ENCODE measurements at places on chromosomes 5 and 9.

DNA sequence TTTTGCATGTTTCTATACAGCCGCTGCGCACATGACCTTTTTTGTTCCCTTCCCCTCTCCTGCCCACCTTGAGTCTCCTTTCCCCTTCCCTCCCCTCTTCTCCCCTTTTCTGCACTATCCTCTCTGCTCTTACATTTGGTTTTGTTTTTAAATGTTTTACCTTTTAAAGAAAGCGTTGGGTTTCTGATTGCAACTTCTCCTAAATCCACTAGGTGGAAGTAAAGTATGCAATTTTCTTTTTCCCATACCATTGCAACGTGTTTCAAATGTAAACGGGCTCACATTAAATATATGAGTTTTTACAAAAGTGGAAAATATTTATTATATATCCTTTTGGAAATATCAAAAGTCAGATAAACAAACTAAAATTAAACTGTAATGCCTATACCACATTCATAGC lies 500.9 kb downstream of the DIRAS2 start:
- DNase-seq = peak; percentile 60

- DNase-seq = no peak
Measured at GRCh38 chr5:97063251-97063650, 79.2 kb downstream of the LIX1 start.

DNA sequence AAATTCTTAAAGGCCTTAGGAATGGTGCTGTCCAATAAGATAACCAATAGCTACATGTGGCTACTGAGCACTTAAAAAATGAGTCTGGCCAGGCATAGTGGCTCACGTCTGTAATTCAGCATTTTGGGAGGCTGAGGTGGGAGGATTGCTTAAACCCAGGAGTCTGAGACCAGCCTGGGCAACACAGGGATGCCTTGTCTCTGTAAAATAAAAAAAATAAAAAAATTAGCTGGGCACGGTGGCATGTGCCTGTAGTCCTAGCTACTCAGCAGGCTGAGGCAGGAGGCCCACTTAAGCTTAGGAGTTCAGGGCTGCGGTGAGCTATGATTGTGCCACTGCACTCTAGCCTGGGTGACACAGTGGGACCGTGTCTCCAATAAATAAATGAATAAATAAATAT lies 1.3 kb upstream of the SLC22A5 start:
- no peak for DNase-seq

DNA sequence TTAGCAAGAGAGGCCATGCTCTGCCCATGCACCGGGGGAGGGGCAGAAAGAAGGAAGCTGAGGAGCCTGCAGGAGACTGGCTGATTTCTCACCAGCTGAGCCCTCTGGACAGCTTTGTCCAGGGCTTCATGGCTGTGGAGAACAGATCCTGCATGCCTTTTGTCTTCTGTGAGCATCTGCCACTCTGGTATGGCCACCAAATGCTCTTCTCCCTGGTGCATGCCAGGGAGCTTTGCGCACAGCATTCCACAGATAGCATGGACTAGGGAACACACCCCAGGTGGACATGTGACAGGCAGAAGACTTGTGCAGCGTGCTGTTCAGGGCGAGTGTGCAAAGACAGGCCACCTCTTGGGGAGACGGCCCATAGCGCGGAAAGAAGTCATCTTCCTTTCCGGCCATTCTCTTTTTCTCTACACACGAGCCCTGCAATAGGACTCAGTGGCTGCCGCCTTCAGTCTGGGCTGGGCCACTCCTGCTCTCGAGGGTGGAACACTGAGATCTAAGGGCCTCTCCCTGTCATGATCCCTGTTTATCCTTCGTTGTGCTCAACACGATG lies 56.7 kb downstream of the GADD45G start:
- DNase-seq = no peak

DNA sequence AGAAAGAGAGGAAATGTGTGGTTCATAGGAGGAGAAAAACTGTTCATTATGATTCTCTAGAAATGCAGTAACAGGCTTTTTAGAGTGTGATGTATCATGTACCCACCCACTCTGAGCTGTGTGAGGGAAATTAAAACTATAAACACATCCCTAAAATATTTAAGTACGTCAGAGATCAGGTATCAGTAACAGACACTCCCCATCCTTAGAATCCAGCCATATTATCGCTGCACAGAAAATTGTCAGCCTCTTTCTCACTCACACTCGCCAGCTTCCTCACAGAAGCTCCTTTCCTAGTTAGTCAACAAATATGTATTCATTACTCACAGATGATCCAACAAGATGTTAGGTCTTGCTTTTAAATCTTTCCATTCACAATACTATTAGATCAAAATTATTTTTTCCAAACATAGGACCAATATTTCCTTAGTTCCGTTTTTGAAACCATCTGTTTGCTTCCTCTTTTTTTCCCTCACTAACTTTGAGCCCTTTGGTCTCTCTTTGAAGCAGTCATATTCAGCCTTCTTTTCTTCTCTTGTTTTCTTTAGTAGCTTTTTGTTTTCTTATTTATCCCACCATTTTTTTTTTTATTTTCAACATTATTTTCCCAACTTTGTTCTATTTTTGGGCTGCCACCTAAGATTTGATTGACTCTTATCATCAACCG lies 13.6 kb upstream of the MAST4 start:
- DNase-seq = no peak

- no peak for DNase-seq
Measured at GRCh38 chr9:5756633-5757032, 76.3 kb downstream of the ERMP1 start.

- no peak for DNase-seq
Measured at GRCh38 chr5:1060535-1060981, 51.3 kb downstream of the SLC12A7 start.

DNA sequence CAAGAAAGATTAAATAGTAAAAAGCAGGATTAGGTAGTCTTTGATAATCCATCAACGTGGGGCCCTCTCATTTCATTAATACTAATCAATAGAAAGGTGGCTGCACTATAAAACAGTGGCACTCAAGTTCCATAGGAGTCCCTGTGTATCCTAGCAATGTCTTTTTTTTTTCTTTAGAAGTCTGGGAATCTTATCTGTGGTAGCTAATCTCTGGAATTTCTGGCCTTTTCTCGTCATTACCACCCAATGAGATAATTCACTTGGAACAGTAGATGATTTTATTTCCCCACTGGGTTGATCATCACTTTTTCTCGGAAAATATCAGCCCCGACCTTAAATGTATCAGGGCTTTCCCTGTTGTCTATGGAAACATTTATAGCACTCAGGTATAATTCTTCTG lies 86.8 kb upstream of the CDH6 start:
- no peak for DNase-seq

GRCh38 chr9:135971111-135971766 lies 10.1 kb upstream of the UBAC1 start:
- DNase-seq = no peak

DNA sequence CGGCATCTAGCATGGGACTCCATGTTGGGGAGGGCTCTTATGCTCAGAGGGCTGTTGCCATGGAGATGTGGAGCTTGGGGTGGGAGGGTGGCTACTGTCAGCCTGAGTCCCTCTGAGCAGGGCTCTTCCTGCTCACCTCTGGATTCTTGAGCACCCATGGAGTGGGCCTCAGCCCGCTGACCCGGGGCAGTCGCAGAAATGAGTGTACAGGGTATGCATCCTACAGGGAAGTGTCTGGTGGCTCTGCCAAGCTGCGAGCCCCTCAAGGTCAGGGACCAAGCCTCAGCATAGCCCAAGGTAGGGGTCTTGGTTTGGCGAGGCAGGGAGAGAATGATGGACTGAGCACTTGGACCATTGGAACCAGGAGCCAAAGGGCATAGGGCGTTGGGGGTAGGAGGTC lies 104.1 kb downstream of the DAB2IP start:
- DNase-seq = no peak

DNA sequence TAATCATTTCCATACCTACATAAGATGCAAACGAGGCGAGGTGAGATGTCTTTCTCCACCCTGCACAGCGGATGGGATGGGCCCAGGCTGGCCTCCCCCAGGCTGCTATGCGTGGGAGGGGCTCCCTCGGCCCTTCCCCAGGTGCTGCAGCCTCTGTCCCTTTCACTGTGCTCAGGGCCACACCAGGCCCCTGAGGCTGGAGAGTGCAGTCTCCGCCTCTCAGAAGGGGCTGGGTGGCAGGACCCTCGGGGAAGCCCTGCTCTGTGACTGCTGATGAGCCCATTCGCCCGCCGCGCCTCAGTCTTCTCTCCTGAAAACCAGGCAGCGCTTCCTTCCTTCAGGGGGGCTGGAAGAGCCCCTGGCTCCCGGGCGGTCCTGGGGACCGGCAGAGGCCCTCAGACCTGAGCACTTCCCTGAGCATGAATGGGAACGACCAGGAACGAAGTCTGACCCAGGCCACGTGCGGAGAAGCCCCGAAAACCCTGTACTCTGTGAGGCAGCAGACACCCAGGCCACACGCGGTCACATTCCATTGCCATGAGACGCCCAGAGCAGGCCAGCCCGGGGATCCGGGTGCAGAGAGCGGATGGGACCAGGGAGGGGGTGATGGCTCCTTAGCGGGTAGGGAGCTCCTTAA lies 21.9 kb upstream of the NOTCH1 start:
- DNase-seq = no peak

- DNase-seq = no peak
Measured at GRCh38 chr5:41935544-41935943, 10.5 kb downstream of the FBXO4 start.

DNA sequence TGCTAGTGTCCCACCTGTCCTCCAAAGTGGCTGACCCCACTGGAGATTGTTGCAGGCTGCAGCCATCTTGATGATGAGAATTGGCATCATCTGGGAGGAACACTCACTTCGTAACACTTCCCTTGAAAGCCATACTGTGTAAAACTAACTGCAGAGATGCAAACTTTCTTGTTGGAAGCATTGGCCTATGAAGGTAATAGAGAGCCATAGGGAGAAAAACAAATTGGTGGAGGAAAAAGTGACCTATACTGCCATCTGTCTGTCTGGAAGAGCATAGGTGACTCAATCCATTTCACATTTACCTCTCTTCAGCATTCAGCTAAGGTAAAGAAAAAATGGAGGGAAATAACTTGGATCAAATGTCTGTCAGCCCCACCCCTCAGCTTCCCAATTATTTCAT lies 473.4 kb downstream of the NTRK2 start:
- DNase-seq = no peak

DNA sequence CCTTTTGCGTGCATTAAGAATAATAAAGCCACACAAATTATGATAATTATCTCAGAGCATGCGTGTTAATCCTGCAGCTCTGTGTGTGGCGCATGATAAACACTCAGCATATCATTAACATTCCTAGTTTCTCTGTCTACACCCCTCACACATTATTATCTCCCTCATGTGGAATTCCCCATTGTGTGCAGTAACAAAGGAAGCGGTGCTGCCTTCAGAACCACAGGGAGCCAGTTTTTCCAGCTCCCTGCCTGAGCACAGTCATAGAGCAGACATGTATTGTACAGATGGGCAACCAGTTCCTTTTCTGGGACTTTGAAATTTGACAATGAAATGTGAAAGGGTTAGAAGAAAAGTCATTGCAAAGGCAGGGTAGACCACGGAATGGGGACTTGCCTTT lies 1365.5 kb upstream of the CDH9 start:
- peak; percentile 48 for DNase-seq

GRCh38 chr9:97954550-97954989 lies 16.6 kb upstream of the HEMGN start:
- DNase-seq = peak; percentile 51

DNA sequence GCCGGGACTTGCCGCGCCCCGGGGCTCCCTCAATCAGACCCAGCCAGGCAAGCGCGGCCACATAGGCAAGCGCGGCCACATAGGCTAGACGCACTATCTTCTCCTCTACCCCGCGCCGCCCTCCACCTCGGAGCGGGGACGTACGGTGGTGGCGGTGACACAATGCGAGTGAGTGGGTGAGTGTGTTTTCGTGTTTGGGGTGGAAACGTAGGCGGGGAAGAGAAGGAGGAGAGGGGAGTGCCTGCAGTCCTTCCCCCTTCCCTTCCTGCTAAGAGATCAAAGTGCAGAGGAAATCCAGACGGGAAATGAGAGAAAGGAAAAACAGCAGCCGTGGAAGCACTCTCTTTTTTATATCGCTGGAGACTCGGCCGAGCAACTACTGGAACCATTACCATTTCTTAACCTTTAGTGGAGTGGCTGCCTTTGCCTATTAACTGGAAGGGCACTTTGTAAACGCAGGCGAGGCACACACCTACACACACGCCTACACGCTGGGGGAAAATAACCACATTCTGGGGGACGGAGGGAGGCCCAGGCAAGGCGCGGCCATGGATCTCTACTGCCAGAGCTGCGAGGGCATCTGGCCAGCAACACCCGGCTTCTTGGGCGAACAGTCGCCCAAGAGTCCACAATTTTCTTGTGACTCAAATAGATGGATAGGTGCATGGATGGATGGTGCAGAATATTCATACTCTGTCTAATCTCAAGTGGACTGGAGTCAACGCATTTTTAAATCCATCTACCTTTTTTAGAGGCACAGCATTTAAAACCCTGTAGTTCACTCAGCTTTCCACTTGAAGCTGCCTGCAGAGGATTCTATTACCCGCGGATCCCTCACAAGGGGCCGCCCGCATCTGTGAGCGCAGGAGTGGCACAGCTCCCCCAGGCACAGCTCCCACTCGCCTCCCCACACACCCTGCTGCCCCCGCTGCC lies 2.1 kb downstream of the EDIL3 start:
- peak; percentile 69 for DNase-seq

All from COR-L47 (cell line).